Stimulated activated CD4-positive, alpha-beta T cell treated with anti-CD3 and anti-CD28 coated beads, Interleukin-15, amount 100 ng/mL, for 1 hour (primary cell): ENCODE measurements at places on chromosomes 7 and 10.

DNA sequence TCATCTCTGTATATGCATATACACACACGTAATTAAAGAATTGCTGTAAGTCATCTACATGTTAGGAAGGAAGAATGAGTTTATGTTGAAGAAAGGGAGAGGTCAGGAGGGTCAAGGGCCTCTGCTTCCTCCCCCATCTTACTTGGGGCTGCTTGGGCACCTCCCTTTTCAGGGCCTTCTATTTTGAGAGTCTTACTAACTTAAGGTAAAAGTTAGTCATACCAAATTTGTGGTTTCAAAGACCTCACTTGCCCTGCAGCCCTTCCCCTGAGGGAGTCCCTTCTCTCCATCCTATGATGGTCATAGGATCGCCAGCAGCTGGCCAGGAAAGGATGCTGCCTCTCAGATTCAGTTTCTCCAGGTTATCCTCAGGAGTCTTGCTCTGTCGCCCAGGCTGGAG, 2.6 kb downstream of the PLEKHS1 start:
- DNase-seq = no peak

DNA sequence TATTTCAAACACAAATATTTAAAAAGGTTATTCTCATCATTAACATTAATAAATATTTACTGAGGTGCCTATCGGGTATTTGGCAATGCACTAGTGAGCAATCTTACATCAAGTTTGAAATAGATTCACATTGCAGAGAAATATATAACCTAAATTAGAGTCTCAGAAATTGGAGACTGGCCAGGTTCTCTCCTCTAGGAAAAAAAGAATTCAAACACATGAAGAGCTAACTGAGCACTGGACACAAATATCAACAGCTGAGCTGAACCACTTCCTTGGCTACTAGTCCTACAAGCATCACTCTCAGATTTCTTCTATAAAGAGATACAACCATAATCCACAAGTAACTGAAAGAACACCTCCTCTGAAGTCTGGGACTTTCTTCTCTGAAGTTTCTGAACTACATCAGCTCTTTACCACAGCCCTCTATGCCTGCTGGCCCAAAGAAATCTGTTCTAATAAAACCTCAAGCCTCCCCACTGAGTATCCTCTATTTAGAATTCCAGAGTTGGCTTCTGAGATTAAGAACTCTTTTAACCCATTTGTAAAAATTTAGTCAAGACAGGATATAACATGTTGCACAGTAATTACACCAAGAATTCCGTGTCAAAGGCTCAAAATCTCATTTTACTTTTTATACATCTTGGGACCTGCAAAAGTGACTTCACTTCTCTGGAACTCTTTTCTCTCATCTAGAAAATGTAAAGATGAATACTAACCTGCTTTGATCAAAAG, 45.2 kb downstream of the MTERF1 start:
- DNase-seq = no peak

- DNase-seq = no peak
Measured at GRCh38 chr7:98056580-98056979, 50.1 kb upstream of the LMTK2 start.

DNA sequence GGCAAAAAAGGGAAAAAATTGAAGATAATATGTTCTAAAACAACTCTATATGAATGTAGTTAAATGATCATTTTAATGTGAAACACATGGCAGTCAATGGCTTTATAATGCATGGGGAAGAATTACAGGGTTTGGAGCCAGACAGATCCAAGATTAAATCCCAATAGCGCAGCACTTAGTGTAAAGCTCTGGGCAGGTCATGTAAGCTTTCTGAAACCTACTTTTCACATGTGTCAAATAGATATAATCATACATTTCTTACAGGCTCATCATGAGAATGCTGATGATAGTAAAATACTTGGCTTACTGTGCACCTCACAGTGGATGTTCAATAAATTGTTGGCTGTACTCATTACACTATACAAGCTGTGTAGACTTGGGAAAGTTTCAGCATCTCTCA, 48.0 kb upstream of the ZNF365 start:
- no peak for DNase-seq

DNA sequence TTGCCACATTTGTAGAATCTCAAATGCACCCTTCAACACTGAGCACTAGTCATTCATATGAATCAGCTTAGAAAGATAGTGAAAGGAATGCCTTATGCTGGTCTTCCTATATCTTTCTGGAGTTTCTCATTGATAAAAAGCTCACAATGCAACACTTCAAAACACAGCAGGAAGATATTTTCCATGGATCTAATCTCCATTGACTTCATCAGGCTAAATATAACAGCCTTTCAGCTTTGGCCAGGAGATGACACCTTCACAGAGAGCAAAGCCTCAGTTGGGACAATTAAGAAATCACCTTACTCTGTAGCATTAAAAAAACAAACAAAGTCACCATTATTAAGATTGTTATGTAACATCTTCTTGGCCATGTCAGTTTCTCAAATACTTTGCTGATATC, 6.7 kb downstream of the NRP1 start:
- no peak for DNase-seq

DNA sequence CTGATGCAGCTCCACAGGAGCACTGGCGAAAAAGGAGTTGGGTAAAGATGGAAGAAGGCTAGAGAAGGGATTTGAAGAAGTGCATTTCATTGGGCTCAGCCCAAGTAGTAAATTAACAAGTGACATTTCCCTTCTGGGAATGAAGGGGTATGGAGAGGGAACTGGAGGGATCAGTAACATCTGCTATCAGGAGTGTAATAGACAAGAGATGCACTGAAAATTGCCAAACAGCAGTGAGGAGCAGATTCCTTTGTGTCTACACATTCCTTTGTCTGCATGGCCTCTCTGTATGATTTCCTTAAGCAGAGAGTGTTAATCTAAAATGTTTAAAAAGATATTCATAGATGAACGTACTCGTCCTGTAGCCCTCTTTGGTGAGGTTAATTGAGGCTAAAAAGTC, 148.2 kb upstream of the FERD3L start:
- no peak for DNase-seq

DNA sequence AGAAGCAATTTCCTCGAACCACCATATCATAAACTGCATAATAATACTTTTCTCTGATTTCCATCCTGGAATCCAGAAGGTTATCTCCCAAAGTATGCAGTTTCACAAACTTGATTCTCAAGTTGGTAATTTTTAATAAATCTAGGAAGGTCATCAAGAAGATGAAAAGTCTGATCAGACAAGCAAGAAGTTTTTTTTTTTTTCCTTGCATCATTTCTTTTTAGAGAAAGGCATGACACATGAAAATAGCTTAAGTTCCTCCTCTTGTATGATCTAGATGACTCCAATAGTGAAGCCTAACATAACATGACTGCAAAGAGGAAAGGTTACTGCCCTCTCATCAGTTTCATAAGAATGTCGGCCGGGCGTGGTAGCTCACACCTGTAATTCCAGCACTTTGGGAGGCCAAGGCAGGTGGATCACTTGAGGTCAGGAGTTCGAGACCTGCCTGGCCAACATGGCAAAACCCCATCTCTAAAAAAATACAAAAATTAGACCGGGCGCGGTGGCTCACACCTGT, 22.2 kb downstream of the LAMB1 start:
- DNase-seq = no peak

DNA sequence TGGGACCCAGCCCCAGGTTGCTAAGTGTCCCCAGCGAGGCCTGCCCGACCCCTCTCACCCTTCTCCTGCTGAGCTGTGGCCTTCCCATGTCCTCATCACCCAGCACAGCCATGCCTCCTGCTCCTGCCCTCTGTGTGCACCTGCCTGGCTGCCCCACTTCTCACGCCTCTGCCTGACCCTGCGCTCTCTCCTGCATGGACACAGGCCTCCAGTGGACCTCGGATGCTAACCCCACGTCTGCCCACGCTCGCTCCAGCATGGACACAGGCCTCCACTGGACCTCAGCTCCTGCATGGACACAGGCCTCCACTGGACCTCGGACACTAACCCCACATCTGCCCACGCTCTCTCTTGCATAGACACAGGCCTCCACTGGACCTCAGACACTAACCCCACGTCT, 111.6 kb downstream of the ADARB2 start:
- no peak for DNase-seq

DNA sequence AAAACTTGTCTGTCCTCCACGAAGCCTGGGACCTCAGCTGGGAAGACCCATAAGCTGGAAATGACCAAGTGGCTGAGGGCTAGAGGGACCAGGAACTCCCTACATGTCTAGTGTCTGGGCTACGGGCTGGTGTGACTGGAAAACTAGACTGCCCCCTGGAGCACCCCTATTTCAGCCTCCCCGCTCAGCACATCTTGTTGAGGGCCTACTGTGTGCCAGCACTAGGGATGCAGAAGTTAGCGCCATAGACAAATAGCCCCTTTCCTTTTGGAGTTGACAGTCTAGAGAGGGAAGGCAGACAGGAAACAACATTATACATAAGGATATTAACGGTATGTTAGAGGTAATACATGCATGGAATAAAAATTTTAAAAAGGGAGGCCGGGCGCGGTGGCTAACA, 74.5 kb downstream of the TEX36 start:
- DNase-seq = no peak

DNA sequence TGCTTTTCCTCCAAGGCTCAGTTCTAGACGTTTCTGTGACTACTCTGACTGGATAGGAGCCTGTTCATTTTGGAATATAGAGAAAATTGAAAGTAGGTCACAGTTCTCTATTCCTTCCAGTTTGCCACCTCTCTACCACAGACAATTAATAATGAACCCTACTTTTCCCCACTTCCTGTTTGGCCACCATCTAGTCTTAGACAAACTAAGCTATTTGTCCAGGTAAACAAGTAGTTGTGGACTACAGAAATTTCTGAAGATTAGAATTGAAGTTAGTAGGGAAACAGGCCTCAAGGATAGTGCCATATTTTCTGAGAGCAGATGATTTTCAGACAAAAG, 87.0 kb downstream of the AUTS2 start:
- DNase-seq = no peak

DNA sequence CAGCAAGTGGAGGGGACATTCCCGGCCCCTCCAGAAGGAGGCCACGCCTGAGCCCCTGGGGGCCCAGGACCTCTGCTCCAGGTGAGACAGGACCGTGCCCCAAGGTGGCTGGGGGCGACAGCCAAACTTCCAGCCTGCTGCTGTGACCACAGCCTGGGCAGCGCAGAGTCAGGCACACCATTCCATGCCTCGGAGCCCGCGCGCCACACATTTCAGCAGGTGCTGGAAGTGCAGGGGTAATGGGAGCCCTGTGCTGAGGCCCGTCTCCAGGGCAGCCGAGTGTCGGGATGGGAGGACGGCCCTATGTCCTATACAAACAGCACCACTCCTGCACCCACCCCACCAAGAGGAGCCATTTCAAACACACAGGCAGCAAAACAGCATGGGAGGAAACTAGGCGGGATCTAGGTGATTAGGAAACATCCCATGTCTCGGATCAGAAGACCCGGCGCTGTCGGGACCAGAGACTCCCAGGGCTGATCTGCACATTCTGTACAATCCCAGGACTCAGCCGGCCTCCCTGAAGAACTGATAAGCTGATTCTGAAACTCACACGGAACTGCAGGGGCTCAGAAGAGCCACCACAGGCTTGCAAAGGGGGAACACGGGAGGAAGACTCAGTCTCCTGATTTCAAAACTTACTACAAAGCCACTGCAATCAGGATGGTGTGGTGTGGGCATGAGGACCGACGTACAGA, 272.3 kb downstream of the ELFN1 start:
- DNase-seq = no peak

GRCh38 chr7:105806592-105807447, 69.6 kb downstream of the ATXN7L1 start:
- peak; percentile 42 for DNase-seq

- no peak for DNase-seq
Measured at GRCh38 chr7:20200971-20201370, 16.2 kb downstream of the MACC1 start.

GRCh38 chr10:75071756-75072155, 39.7 kb upstream of the SAMD8 start:
- no peak for DNase-seq

DNA sequence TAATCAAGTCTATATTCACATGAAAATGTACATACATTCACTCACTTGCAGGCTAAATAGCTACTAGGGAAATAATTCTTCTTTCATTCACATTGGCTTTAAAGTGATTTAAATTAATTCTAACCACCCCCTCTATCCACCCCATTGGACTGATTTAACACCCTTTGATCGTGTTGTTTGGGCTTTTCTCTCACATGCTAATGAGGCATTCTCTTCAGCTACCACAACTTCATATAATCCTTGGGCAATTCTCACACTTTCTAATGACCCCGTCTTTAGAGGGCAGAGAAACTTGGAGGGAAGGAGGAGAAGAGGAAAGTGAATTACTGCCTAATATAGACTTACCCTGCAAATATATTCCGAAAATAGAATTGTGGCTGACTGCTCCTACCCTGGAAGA, 24.6 kb downstream of the GRM3 start:
- no peak for DNase-seq

- no peak for DNase-seq
Measured at GRCh38 chr10:93064874-93065660, 4.5 kb downstream of the CYP26C1 start.

GRCh38 chr7:4698707-4699275, 16.7 kb downstream of the FOXK1 start:
- no peak for DNase-seq

- no peak for DNase-seq
Measured at GRCh38 chr10:79982861-79983260, 34.0 kb upstream of the SFTPD start.

GRCh38 chr10:86261941-86262687, 104.5 kb downstream of the GRID1 start:
- no peak for DNase-seq

DNA sequence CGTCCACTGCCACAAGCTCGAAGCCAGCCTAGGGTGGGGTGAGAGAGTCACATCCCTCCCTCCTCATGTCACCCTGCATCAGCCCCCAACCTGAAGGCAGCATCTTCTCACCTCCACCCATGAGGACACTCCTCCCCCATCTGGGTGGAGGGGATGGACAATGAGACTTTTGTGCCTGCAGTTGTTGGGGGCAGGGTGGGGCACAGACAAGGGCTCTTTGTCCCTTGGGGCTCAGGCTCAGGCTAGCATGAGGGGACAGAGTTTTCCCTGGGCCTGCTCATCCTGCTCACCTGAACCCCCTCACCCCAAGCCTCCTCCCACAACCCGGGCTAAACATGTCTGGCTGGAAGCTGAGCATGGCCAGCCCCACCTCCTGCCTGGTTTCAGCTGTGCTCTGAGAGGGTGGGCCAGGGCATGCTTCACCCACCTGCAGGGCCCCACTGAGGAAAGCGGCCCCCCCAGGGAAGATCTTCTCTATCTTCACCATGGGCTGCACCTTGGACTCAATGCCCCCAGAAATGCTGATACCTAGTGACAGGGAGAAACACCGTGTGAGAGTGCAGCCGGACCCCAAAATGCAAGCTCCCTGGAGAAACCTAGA, 9.3 kb downstream of the LZTS2 start:
- DNase-seq = no peak

- DNase-seq = no peak
Measured at GRCh38 chr7:86964973-86965726, 94.3 kb downstream of the ELAPOR2 start.
